ENCODE measurements at places on chromosomes 13 and 19. TPM values are rescaled to one million over a fixed set of nuclear protein-coding genes. Genes with fewer than 3 reads are reported as not detected.

The KLK2 gene
- total RNA-seq: not detected

The PLK5 gene
- not detected for total RNA-seq

The KLK15 gene
- not detected for total RNA-seq

The ZNF285 gene
- total RNA-seq: 1.5 TPM

The RASIP1 gene
- 61.2 TPM for total RNA-seq

The TNFSF13B gene
- total RNA-seq: 0.69 TPM

The CACNG7 gene
- total RNA-seq: not detected

The TEKTIP1 gene
- total RNA-seq: not detected
